ENCODE measurements at places on chromosomes 3 and 15.

- no peak for DNase-seq
Observed at GRCh38 chr15:29867241-29868000, 45.2 kb upstream of the TJP1 start.

DNA sequence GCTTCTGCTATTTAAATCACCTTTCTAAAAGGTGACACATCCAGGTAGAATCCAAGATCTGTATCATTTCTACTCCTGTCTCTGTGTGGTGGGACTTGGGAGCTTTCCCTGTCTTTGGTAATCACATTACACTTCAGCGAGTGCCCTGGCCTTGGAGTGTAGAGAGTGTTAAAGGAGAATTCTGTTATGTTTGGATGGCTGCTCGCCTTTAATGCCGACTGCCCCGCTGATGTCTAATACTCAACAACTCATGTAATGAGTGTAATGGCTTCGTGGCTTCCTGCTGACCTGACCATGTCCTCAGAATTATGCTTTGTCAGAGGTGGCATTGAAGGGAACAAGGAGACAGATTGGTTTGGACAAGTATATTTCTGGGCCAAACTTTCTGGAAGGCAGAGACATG, 66.3 kb upstream of the LRTM1 start:
- DNase-seq: no peak

DNA sequence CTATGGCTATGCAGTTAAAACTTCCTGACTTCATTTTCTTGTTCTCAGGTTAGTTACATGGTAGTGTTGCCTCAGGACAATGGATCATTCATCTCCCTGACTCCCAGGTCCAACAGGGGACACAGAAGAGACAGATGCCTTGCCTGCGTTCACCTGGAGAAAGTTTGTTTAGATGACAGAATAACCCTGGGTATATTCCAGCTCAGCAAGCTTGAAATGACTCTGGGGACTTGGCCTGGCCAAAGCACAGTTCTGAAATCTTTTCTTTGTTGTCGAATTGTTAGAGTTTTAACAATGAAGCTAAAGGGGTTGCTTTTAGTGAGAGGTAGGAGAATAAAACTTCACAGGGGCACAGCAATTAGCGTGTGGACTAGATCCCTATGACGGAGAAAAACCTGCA, 206.1 kb downstream of the PDZRN3 start:
- no peak for DNase-seq

- no peak for DNase-seq
Observed at GRCh38 chr15:51828621-51829375, 655 bp upstream of the TMOD3 start.

- DNase-seq: no peak
Observed at GRCh38 chr3:129558772-129559564, 16.0 kb downstream of the H1-8 start.

- DNase-seq: no peak
Observed at GRCh38 chr15:71545223-71545760, 265.1 kb upstream of the NR2E3 start.

DNA sequence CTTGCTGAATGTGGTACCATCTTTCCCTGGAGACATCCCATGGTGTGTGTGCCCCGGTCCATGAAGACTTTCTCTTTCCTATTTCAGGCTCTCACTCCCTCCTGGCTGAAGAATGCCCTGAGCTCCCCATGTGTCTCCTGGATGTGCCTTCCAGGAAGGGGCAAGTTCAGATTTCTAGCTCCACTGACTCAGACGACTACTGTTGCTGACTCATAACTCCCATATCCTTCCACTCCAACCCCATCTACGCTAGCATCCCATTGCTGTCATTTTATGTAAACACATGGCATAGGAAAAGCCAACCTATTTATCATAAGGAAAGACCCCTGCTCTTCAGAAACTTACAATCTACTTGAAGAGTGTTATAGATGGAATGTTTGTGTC, 95.0 kb downstream of the ADCY5 start:
- no peak for DNase-seq

DNA sequence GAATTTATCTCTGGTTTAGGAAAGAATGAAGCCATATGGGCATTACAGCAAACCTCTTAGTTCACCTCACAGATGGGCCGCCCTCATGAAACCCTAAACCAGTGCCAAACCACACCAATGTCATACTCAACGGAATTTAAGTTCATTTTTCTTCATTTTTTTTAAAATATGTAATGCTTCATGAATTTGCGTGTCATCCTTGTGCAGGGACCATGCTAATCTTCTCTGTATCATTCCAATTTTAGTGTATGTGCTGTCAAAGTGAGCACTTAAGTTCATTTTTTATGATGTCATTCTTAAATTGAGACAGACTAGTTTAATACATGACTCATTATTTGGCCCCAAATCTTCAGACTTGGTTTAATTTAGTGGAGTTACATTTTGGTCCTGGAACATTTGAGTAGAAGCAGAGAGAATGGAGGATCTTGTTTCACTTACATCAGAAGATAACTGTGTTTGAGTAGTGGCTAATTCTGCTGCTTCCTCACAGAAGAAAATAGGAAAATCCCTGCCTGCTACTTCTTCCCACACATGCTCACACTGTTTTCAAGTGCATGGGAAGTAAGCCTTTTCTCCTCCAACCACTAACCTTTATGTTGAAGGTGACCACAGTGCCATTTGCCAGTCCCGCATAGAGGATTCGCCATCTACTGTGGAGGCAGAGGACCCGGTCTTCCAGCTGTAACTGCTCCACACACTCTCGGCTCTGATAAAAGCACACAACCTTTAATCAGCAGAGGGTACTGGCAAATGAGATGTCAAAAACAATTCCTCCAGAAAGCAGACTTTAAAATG, 63.3 kb downstream of the ZNF106 start:
- no peak for DNase-seq

DNA sequence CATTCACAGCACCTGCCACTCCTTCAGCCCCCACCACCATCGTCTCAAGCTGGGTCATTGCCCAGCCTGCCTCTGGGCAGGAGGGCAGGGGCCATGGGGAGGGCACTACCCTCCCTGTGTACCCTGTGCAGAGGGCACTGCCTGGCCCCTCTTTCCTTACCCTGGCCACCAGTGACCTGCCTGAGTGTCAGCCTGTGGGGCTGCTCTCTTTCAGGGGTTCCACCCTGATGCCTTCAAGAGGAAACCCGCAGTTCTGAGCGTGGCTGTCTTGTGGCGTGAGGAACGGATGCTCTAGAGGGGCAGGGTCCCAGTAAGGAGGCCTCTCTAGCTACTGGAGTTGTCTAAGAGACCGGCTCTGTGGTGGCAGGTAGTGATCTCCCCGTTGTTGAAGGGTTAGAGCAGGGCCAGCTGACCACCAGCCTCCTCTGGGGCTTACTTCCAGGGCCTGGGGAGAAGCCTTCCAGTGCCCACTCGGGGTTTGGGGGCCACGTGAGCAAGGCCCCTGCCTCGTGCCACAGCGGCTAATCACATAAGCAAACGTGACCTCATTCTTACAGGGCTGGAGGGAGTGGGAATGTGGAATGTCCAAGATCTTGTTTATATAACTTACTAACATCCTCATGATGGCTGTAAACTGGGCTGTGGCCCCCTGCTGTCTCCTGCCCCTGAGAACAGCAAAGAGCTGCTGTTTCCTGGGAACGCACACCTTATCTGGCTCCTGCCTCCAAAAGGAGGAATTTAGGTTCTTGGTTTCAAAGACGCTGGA, 31.4 kb upstream of the SEC13 start:
- no peak for DNase-seq

GRCh38 chr3:17091910-17092582, 207.3 kb downstream of the PLCL2 start:
- no peak for DNase-seq

DNA sequence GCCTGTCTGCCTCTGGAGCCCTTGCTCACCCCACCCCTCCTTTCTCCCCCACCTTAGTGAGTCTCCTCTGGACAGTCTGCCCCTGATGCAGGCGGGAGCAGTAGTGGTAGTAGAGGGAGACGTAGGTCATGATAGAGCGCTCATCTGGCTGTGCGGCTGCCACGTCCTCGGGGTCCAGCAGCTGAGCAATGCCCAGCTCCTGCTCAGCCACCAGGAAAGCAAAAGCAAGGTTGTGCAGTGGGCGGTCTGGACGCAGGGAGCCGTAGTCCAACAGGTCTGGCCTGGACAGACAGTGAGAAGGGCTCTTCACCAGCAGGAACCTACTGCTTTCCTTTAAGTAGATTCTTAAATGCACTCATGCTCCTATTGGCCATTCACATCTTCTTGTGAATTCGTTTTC, 6.7 kb downstream of the SPTBN5 start:
- DNase-seq: no peak

DNA sequence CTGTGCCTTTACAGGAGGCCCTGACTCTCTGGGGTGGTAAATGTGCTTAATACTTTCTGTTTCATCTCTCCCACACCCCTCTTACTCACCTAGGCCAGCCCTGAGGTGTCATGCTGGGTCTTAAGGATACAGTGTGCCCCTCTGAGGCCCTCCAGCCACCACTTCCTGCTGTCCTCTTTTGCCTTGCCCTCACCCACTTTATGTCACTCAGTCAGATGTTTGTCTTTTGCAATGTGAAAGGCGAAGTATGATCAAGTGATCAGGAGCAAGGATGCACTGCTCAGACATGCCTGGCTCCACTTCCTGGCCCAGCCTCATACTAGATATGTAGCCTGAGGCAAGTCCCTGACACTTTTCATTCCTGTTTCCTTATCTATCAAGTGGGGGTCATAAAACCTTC, 339.0 kb upstream of the NR2E3 start:
- no peak for DNase-seq

- DNase-seq: no peak
Observed at GRCh38 chr3:45191924-45192417, 34.1 kb downstream of the TMEM158 start.

DNA sequence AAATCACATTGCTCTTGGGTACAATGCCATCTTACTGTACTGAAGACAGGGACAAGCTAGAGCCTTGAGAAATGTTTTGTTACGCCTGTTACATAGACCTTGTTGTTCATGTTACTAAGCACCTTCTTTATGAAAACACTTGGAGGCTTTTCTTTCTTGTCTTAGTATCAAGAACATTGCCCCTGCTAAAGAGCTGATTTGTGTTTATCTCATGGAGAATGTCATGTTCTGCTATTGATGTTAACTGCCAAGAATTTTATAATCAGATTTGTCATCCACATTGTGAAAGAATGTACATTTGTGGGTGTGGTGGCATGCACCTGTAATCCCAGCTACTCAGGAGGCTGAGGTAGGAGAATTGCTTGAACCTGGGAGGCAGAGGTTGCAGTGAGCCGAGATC, 431.3 kb upstream of the MDFIC2 start:
- no peak for DNase-seq

DNA sequence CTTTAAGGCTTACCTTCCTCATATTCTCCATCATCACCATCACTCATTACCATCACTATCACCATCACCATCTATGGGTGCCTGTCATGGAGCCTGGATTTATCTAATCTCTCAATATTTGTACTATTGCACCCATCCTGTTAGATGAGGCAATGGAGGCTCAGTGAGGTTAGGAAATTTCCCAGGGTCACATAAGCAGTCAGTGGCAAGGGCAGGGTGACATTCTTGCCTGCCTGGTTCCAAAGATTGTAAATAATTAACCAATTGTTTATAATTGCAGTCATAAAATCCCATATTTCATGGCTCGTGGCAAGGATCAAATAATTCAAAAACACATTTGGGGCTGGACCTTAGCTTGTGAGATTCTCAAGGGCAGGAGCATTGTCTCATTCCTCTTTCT, 55.2 kb downstream of the MGLL start:
- no peak for DNase-seq

GRCh38 chr3:108090049-108090700, 656 bp downstream of the CD47 start:
- peak; percentile 38 for DNase-seq

DNA sequence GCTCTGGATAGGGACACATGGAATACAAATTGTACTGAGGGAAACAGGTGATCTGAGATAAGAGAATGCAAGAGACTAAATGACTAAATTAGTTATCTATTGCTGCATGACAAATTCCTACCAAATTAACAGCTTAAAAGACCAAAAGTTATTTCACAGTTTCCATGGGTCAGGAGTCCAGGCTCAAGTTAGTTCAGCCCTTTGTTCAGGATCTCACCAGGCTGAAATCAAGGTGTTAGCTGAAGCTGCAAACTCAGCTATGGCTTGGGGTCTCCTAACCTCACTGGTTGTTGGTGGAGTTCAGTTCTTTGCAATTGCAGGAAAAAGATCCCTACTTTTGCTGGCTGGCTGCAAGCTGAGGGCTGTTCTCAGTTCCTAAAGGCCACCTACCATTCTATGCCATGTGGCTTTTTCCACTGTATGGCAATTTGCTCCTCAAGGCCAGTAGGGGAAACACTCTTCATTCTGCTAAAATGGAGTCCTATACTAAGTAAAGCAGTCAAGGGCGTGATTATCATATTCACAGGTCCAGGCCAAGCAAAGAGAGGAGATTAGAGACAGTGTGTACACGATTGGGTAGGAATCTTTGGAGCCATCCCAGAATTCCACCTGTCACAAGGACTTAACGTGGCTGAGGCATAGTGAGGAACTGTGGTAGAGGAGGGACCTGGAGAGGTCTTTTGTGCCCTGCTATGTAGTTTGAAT, 53.7 kb downstream of the THRB start:
- DNase-seq: no peak

- no peak for DNase-seq
Observed at GRCh38 chr15:66025972-66026371, 156.7 kb downstream of the RAB11A start.

DNA sequence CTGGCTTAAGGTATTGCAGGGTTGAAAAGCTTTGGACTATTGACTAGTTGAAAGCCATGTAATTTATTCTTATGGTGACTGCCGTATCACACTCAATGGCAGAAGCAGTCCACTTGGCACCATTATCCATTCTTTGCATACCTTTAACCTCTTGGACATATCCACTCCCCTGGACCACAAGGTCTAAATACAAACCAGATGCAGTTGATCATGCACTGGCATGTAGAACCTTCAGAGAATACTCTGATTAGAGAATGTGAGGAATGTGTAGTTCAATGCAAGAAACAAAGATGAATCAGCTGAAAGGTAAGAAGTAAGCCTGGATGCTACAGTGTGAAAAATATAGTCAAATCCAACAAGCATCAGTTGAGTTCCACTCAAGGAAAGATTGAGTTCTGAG, 93.1 kb downstream of the FRMD5 start:
- DNase-seq: no peak

- DNase-seq: no peak
Observed at GRCh38 chr3:187954873-187955586, 198.9 kb upstream of the LPP start.

Data from stimulated activated CD4-positive, alpha-beta T cell treated with anti-CD3 and anti-CD28 coated beads, Interleukin-15, amount 100 ng/mL, for 1 hour (primary cell).